ENCODE measurements at places on chromosomes 4 and X. TPM values are rescaled to one million over a fixed set of nuclear protein-coding genes. Genes with fewer than 3 reads are reported as not detected.

GRCh38 chr4:71266090-71266794, 72.6 kb upstream of the SLC4A4 start:
- no peak for DNase-seq

DNA sequence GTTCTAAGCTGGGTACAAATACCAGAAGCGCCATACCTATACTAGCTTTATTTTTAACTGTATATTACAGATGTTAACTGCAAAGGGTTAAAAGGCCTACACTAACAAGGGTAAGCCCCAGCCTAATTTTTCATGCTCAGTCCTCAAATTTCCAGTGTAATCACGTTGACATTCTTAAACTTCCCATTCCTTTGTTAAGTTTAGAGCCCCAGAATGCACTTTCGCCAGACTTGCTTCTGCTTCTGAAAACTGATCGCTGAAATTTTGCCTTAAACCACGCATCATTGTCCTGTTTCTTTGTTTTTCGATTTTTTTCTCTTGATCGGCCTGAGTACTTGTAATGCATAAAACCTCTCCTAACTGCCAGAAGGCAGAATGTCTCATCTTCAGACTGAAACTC, 2141.9 kb upstream of the AGA start:
- DNase-seq = no peak

The NAP1L3 gene
- total RNA-seq = 61.4 TPM

DNA sequence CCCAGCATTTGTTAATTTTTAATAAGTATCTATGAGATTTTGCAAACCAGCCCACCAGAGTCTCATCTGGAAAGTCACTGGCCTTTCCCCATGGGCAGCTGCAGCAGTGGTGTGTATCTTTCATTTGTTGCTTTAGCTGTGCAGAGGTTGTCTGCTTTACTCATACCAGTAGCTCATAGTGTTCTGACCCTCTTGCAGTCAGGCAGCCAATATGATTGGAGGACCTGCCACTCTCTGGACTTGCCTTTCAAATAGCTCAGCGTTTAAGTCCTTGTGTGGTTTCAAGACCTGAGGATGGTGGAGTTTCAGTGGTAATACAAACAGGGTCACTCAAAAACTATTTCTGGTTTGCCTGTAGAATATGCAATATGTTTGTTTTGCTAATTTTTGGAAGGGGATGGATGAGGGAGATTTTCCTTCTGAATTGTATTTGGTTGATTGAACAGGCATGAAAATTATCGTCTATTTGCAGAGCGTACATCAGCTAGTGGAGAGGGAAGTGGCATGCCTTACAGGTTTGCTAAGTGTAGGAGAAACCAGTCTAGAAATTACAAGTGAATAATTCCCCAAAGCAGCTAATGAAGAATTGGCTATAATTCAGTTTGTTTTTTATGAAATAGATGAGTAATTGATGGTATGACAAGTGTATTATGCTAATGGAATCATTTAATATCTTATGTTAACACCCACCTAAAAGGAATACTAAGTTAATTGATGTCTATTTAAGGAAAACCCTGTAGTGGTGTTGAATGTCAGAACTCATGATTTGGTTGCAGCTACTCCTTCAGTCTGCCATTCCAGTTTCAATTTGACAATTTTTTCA, 8.9 kb downstream of the POLA1 start:
- DNase-seq = no peak

- DNase-seq = peak; percentile 0
Measured at GRCh38 chrX:63350465-63350877, 661 bp downstream of the SPIN4 start.

DNA sequence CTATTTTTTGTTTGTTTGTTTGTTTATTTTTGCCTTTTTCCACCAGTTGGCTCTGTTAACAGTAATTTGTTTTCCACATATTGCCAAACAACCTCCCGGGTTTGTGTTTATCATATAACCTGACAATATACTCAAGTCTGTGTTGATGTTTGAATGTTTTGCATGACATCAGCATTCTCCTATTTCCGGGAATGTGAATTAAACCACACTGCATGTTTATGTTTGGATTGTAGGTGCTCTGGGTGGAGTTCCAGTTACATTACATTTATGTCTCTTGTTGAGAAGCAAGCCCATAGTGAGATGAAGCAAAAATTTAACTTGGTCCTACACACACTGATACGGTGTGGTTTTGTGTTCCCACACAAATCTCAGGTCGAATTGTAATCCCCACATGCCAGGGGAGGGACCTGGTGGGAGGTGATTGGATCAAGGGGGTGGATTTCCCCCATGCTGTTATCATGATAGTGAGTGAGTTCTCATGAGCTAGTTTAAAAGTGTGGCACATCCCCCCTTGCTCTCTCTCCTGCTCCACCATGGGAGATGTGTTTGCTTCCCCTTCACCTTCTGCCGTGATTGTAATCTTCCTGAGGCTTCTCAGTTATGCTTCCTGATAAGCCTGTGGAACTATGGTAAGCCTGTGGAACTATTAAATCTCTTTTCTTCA, 54.4 kb upstream of the CLNK start:
- DNase-seq = no peak

The SLC26A1 gene
- 3.0 TPM for total RNA-seq

The HSFX1 gene
- 3.0 TPM for total RNA-seq

DNA sequence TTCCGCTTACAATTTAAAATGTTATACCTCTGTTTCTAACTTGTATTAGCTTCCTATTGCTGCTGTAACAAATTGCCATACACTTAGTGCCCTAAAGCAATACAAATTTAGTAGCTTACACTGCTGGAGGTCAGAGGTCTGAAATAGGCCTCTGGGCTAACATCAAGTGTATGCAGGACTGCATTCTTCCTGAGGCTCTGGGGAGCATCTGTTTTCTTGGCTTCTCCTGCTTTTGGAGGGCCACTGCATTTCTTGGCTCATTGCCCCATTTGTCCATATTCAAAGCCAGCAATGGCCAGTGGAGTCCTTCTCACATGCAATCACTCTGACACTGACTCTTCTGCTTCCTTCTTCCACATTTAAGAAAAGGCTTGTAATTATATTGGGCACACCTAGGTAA, 639.8 kb upstream of the INTU start:
- no peak for DNase-seq

DNA sequence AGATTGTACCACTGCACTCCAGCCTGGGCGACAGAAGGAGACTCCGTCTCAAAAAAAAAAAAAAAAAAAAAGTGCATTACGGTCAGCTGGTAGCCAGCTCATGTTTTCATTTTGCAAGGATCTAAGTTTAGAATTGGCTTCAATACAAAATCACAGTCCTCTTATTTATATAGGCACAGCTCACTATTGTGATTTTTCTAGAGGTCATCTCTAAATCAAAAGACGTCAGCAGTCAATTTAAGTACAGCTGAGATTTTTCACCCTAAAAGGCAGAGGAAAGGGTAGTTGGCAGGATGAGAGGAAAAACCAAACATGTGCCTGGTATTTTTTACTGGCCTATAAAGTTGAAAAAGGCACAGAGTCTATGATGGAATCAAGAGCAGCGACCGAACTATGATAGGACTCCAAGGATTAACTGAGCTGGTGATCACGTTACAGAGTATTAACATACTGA, 30.8 kb downstream of the ASB5 start:
- DNase-seq = no peak

The KIAA1210 gene
- total RNA-seq = 0.36 TPM

- no peak for DNase-seq
Measured at GRCh38 chr4:6893449-6894085, 16.1 kb upstream of the TBC1D14 start.

DNA sequence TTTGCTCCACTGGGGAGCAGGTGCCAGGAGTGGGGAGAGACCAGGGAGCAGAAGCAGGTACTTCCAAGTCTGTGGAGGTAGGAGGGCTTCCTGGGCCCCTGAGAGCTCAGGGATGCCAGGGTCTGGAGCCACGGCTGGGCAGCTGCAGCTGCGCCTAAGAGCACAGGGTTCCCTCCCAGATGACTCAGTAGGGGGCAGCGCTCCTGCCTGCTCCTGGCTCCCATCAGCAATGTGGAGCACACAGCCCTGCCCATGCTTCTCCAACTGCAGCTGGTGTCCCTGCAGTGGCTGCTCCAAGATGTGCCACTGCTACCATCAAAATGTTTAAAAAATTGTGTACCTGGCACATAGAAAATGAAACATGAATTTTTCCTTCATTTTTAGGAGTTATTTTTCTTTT, 1028.2 kb downstream of the PCDH7 start:
- DNase-seq = no peak

DNA sequence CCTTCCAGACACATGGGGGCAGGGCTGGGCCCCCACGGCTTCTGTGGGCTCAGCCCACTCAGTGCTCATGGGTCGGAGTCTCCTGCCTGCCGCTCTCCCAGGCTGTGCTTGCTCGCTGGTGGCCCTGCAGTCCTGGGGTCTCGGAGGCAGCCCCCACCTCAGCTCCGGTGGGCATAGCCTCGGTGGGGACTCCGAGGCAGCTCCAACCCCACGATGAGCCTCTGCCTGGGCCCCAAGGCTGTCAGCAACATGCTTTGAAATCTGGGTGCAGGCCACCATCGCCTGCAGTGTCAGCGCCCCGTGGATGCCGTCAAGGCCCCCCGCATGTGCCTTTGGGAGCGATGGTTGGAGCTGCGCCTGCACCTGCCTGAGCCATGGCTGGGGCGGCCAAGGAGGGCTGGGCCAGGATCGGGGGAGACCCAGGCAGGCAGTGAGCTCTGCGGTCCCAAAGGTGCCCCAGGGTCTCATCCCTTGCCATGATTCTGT, 30.2 kb upstream of the SPON2 start:
- no peak for DNase-seq

The MUC7 gene
- total RNA-seq = not detected

DNA sequence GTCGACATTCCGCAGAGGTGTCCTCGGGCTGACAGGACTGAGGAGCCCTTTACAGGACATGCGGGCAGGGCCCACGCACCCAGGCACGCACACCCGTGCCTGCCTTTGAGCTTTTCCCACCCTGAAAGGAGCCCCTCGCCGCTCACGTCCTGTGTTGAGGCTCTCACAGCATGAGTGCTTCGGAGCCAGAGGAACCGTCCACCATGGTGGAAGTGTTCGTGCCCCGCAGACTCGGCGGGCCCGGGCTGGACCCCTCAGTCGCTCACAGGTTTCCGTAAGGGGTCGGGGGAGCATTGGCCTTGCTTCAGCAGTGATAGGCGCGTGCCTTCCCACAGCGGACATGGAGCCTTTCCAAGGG, 36.9 kb downstream of the PIGG start:
- no peak for DNase-seq

The SEC31A gene
- 149 TPM for total RNA-seq

DNA sequence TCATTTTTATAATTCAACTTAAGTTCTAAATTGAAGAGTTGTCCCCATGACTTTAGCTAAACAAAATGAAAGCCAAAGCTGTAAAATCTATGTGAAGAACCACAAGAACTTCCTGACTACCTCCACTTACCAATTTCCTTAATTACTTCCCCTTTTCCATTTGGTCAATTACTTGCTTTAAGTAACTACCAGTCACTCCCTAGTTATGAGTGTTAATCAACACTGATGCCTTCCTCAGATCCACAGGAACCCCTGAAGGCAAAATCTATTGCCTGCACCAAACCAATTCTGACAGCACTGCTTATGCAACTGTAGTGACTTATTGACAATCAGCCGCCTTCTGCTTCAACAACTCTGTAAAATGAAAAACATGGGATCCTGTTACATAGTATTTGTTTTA, 10.5 kb downstream of the RBMX start:
- DNase-seq = no peak

GRCh38 chrX:130165181-130165702, 399 bp downstream of the AIFM1 start:
- DNase-seq = peak; percentile 16

The PLS3 gene
- total RNA-seq = 14.6 TPM

The RHOXF2B gene
- total RNA-seq = not detected

The ETDB gene
- total RNA-seq = not detected

- DNase-seq = no peak
Measured at GRCh38 chr4:159483782-159484741, 381.2 kb downstream of the RAPGEF2 start.

DNA sequence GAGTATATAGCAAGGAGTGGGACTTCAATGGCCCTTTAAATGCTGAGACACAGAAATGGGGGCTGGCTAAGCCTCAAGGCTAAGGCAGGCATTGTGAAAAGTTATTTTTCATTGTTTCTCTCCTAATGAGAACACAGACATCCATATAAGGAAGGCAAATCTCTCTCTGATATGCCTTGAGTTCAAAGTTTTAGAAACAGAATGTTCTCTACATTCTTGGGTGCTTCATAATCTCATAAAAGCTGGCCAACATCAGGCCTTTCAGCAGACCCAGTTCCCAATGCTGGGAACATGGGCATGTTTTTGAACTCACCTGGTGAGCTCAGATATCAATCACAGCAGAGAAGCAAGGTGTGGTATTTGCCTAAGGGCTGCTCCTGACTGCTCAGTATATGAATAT, 19.4 kb upstream of the RAB40A start:
- DNase-seq = no peak

GRCh38 chr4:10321931-10322330, 135.3 kb downstream of the ZNF518B start:
- DNase-seq = peak; percentile 85

DNA sequence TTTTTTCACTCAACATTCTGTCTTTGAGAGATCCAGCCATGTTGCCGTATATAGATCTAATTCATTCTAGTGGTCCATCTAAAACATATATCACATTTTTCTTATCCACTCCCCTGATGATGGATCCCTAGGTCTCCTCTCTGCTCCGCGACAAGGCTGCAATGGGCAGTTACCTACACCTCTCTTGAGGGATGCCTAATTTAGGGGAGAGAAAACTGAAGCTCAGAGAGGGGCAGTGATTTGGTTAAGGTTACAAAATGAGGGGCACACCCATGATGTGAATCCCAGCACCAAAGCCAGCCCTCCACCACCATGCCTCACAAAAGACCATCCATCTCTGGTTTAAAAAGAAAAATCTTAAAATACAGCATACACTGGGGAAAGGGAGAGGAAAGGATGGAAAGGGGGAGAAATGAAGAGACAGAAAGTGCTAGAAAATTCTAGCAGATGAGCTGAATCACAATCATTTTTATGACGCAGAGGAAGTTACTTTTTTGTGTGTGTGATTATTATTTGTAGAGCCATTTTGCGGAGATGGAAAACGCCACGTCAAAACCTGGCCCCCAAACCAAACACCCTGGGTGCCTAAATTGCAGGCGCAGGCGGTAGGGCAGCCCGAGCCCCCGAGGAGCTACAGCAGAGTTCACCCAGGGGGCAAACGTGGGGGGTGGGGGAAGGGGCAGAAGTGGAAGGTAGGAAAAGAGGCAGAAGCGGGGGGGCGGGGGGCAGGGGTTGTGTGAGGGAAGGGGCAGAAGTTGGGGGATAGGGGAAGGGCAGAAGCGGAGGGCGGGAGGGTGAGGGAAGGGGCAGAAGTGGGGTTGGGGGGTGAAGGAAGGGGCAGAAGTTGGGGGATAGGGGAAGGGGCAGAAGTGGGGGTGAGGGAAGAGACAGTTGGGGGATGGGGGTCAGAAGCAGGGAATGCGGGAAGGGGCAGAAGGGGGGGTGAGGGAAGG, 1.3 kb upstream of the TSPYL2 start:
- no peak for DNase-seq

- no peak for DNase-seq
Measured at GRCh38 chr4:87965501-87965975, 10.0 kb upstream of the SPP1 start.

DNA sequence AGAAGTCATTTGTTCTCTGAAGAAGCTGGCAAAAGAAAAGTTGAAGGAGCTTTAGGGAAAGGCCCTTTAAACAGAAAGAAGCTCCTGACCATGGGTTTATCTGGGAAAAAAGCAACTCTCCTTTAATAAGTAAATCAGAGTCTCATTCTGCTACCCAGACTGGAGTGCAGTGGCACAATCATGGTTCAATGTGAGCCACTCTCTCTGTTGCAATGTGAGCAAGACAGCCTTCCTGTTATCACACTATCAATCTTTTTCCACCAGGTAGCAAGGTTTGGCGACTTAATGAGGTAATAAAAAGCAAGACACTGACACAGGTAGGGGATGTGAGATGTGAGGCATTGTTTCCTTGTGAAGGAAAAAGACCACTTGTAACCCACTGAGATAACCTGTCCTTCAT, 111.3 kb downstream of the SYNPO2 start:
- no peak for DNase-seq
